ENCODE measurements at places on chromosomes 4 and X.

DNA sequence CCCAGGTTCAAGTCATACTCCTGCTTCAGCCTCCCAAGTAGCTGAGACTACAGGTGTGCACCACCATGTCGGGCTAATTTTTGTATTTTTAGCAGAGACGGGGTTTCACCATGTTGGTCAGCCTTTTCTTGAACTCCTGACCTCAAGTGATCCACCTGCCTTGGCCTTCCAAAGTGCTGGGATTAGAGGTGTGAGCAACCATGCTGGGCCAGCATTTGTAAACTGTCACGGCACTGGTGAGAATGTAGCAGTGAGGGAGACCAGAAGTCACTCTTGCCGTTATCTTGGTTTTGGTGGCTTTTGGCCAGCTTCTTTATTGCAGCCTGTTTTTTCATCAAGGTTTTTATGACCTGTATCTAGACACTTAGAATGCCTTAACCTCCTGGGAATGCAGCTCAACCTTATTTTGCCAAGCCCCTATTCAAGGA is 22.4 kb downstream of the PCDH18 start:
- DNase-seq = no peak

DNA sequence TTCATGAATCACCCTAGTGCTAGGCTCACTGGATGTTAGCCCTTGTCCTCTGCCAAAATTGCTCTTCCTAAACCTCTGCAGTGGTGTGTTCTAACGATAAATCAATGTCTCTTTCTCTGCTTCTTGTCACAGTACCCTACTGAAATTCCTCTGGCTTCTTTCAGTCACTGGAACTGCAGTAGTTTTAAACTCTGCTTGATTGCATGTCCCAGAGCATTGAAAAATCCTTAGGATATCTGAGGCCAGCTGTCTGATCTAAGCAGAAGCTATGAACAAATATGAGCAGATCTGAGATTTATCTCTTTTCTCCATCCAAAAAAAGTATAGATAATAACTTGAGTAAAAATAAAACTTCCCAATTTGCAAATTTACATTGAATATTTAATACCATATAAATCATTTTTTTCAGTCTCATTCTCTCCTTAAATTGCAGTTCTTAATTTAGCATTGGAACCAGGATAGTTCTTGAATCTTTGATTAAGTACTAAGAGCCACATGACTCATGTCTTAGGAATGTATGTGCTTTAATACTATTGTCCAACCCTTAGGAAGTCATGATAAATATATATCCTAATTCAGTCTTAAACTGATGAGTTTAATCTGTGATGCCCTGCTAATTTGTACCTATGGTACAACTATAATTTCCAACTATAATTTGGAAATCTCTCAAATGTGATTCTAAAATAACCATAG is 169.7 kb downstream of the PDHA2 start:
- DNase-seq = no peak

DNA sequence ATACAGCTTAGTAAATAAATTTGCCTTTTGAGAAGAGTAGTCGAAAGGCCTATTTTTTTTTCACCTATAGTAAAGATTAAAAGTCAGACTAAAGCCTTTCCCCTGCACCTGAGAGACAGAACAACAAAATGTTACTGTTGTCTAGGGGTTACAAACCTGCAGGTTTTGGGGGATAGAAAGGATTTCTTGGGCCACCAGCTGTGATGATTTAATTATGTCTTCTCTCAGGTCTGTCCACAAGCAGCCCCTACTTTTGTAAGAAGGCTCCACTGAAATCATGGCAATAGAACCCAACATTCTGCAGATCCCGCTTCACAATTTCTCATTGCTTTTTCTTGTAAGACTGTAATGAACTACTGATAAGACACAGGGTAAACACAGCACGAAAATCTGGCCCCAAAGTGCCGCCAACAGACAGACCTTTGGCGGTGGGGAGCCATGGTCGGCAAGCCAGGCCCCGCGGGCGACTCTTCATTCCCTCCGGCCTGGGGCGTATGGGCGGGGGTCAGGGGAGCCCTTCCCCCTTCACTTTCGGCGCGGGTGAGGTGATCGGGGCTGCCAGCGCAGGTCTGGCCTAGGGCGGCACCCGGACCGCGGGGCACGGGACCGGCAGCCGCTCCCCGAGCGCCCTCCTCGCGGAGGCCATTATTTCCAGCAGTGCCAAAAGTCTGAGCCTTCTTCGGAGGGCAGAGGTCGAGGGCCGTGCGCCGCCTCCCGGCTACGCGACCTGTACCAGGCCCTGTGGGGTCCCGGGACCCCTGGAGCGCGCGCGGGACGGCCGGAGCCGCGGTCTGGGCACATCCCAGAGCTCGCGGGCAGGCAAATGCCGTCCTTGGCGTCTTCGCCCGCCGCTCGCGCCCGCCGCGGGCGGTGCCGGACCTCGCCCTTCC is 812 bp upstream of the KDM6A start:
- peak; percentile 19 for DNase-seq

GRCh38 chr4:39415678-39416283 is 9.1 kb downstream of the KLB start:
- no peak for DNase-seq

GRCh38 chrX:133838761-133839676 is 146.4 kb downstream of the GPC3 start:
- DNase-seq = no peak

- DNase-seq = no peak
Measured at GRCh38 chr4:55069248-55069647, 56.1 kb downstream of the KDR start.

DNA sequence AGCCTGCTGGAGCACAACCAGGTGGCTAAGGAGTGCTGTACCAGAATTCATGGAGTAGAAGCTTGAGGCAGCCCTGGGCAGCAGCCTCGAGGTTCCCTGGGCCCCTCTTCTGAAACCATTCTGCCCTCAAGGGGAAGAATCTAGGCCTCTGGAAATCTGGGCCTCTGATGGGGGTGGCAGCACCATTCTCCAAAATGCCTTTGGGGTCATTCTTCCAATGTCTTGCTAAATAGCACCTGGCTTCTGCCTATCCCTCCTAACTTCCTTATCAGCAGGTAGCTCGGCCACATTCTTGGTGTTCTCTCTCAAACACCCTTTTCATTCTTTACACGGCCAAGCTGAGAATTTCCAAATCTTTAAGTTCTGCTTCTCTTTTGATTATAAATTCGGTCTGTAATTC is 473.6 kb downstream of the BCOR start:
- DNase-seq = no peak

- no peak for DNase-seq
Measured at GRCh38 chrX:3541336-3541735, 172.1 kb downstream of the PRKX start.

DNA sequence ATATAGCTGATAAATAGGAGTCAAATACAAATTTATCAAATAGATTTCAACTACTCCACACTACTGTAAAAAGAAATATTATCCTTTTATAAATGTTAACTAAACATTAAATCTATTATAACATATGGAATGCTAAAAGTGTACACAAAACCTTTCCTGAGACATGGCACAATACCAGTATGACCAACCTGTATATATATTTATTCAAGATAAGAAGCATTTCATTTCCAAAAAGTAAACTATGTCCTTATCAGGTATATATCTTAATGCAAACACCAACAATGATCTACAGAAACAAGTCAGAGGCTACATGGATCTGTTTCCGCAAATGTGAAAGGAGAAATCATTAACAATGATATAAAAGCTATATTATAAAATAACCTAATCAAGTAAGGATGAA is 37.8 kb downstream of the WNK3 start:
- DNase-seq = no peak

DNA sequence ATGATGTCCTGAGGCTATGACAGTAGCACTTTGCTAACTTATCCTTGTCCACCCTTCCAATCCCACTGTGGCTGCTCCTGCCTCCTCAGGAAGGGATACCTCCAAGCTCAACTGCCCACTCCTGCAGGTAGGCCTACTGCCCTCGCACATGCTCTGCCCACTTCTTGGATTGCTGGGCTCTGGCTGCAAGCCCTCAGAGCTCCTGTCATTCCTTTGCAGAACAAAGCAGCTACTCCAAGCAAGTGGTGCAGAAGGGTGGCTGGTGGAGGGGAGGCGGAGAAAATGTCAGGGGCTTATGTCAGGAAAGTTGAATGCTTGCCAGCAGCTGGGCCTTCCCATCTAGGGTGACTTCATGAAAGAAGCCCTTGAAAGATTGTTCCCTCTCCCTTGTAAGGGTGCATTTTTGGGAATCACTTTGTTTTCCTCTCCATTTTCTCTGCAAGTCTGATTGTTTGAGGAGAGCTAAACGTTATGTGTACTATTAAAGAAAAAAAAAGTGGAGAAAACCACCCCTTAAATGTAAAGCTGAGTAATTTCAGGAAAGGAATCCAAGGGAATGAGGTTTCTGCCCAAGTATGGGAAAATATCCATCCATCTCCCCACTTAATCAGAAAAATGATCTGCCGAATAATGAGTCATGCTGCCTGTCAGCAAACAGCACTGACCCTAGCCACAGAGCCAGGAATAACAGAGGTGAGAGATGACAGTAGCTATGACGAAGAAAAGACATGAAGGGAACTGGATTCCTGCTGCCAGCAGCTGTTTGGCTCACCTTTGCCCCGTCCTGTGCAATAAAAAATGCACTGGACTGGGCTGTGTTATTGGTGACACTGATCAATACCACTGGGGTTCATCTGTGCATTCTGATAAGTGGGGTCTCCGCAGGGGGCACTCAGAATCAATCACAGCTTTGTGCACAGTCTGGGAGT is 102.0 kb downstream of the RTL5 start:
- DNase-seq = no peak

GRCh38 chr4:54548098-54548620 is 109.6 kb upstream of the KIT start:
- no peak for DNase-seq

DNA sequence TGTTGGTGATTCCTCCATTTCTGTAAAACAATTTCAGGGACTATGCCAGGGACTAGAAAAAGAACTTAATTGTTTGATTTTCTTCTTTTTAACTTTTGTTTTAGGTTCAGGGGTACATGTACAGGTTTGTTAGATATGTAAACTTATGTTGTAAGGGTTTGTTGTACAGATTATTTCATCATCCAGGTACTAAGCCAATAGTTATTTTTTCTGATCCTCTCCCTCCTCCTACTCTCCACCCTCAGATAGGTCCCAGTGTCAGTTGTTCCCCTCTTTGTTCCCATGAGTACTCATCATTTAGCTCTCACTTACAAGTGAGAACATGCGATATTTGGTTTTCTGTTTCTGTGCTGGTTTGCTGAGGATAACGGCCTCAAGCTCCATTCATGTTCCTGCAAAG is 70.8 kb upstream of the BOD1L1 start:
- no peak for DNase-seq

GRCh38 chrX:150460781-150461180 is 97.7 kb downstream of the MAMLD1 start:
- DNase-seq = no peak

- no peak for DNase-seq
Measured at GRCh38 chrX:50718776-50719175, 95.2 kb downstream of the SHROOM4 start.

DNA sequence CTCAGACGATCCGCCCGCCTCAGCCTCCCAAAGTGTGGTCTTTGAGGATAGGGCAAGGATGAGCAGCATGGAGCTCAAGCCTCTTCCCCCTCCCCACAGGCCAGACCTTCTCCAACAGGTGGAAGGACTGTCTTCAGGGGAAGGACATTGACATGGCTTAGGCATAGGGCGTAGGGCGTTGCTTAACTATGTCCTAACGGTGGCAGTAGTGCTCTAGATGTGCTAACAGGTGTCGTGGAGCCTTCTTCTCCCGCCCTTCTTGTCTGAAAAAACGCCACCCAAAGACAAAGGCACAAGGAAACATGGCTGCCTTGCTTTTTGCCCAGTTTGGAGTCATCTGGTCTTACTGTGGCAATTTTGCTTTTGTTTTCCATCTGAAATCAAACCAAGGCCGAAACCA is 219.8 kb downstream of the OR13H1 start:
- no peak for DNase-seq

DNA sequence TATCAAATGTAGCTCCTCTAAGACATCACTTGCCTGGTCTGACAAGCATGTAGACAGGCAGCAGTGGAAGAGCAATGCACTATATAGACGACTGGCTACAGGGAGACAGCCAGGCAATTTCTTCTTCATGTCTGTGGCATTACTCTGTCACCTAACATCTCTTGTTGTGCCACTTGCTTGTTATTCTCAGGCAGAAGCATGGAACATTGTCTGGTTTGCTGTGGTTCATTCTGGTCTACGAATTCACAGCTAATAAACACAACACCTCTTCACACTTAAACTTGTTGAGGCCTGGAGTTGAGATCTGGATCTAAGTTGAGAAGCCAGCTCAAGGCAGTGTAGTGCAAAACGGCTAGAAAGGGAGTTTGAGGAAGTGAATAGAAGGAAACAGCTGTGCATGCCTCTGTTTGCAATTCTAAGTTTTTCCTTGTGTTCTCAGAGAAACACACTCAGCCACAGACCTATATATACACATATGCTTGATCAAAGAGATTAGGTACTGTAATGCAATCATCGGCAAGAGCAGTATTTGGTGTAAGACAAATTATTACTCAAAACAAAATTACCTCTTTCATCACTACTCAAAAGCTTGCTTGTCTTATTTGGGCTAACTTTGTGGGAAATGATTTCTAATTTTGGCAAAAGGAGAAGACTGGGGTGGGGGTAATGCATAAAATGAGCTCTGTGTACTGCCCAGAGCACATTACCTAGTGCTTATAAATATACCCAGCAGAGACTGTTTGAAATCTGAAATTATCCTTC is 243.8 kb downstream of the PPP3CA start:
- DNase-seq = no peak

GRCh38 chrX:136861877-136862276 is 18.6 kb downstream of the RBMX start:
- no peak for DNase-seq

DNA sequence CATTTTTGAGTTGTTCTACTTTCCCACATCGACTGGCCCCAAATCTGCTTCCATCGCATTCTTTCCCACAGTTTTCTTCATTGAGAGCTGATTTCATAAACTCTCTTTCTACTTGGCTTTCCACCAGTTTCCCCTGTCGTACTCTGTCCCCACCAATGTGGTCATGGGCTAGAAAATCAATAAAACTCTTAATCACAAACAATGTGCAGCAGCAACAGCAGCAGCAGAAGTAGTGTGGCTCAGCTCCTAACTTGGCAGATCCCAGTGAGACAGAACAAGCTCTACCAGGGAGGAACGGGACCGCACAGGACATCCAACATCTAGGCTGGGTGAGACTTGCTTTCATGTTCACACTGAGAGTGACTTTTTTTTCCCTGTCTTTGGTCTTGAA is 3.1 kb upstream of the SETD7 start:
- DNase-seq = no peak

GRCh38 chr4:165458471-165458870 is 79.7 kb downstream of the CPE start:
- DNase-seq = no peak

- no peak for DNase-seq
Measured at GRCh38 chrX:138845786-138846185, 134.3 kb upstream of the FGF13 start.

DNA sequence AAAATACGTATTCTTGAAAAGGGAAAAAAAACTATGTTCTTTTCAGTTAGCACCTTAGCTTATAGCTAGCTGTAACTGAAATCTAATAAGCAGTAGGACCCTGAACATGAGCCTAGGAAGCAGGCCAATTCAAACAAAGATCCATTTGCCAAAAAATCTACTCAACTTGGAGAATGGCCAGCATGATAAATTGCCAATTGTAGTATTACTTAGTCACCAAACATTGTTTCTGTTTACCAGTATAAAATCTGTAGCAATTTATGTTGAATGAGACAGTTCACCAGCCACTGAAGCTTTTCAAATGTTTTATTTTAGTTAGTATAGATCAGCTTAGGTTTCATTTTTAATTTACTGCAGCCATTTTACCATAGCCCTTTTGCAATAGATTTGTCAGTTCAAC is 323.6 kb upstream of the DIPK2B start:
- no peak for DNase-seq

GRCh38 chrX:48531358-48531959 is 8.1 kb upstream of the TBC1D25 start:
- no peak for DNase-seq

- DNase-seq = no peak
Measured at GRCh38 chr4:44563496-44563895, 87.9 kb downstream of the YIPF7 start.

Measured in NCI-H1930 (cell line).